ENCODE measurements at places on chromosomes 11 and 22.

DNA sequence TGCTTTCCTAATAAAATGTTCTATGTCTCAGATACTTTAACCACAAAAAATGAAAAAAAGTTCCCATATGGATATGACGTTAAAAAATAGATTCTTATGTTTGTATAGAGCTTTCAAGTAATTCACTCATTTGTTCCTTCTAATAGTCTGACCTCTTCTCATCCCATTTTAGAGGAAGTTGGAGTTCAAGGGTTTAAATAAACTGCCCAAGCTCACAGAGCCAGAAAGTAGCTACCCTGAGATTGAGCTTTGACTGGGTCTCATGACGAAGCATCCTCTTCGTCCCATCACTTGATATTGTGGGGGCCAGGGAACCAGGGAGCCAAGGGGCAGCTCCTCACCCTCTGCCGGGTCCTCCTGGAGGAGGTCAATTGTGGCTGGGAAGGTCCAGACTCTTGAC is 116.3 kb downstream of the CCDC81 start:
- DNase-seq, result no peak

DNA sequence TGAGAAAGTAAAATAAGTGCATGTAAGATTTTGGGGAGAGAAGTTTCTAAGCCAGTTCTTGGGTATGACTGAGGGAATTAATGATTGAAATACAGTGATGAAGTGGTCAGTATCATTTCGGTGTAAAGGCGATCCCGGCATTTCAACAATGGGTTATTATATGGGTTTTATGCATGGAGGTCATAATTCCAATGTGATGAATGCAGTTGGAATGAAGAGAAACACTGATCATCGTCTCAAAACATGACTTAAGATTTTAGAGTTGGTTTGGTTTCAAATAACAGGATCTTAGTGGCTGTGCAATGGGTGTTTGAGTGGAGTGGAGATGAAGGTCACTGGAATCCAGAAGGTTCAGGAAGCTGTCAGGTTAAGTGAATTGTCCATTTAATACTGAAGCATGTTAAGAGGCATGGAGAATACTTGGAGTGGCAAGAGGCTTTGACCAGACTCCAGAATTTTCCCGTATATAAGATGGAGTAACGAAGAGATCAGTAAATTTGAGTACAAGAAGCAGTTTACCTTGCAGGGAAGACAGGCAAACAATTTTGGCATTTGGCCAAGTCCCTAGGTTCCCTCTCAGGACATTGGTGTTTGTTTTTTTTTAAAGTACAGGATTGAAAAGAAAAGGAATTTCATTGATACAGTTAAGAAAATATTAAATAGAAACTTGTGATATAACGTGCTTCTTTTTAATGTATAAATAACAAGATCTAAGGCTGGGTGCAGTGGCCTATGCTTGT is 96.4 kb upstream of the BIRC3 start:
- no peak for DNase-seq

- DNase-seq, result no peak
Observed at GRCh38 chr11:3093281-3094191, 36.3 kb upstream of the CARS1 start.

DNA sequence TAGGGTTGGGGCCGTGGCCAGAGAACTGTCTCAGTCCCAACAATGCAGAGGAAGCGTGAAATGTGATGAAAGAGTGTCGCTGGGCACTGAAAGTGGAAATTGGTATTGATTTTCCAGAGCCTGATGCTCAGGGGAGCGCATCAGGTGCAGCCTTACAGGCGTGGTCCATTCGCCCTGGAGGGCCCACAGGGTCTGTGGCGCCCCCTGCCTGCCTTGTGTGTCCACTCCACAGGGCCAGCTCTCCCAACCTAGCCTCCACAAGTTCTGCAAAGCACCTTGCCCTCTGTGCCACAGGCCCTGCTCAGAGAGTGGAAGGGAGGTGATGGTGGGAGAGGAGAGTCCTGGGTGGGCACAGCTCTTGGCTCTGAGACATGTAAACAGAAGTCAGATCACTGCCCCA is 54.9 kb upstream of the LMO1 start:
- DNase-seq, result peak; percentile 54

DNA sequence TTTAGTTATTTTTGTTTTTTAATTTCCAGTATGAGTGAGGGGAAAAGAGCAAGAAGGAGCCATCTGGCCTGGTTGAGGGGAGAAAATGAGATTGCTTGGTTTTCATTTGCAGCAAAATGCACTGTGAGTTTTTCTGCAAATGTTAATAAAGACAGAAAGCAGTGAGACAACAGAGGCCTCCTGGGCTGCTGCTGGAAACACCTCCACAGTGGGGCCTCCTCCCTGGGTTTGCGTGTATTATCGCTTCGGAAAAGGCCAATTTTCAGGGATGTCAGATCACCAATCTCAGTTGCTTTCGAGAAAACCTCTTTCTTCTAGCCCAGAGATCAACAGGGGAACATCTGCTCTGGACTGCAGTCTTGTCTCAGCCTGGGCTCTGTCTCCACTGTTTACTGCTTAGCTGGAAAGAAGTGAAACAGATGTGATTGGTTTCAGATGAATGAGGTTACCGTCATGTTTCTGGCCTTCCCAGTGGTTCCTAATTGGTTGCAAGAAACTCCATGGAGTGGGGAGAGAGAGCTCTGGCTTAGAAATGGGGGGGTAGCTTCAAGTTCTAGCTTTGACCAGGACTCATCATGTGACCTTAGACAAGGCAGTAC is 17.3 kb downstream of the TSPAN18 start:
- DNase-seq, result no peak

DNA sequence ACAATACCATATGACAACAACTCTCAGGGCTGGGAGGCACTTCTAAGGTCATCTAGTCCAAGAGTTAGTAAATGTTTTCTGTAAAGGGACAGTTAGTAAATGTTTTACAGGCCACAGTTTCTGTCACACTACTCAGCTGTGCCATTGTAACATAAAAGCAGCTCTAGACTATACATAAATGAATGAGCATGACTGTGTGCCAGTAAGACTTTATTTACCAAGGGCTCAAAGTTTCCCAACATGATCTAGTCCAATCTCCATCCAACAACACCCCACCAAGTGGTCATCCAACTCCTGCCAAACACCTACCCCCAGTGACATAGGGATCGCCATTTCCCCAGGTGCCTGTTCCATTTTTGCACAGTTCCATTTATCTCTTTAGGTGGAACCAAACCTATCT is 12.1 kb downstream of the SERGEF start:
- DNase-seq, result no peak

DNA sequence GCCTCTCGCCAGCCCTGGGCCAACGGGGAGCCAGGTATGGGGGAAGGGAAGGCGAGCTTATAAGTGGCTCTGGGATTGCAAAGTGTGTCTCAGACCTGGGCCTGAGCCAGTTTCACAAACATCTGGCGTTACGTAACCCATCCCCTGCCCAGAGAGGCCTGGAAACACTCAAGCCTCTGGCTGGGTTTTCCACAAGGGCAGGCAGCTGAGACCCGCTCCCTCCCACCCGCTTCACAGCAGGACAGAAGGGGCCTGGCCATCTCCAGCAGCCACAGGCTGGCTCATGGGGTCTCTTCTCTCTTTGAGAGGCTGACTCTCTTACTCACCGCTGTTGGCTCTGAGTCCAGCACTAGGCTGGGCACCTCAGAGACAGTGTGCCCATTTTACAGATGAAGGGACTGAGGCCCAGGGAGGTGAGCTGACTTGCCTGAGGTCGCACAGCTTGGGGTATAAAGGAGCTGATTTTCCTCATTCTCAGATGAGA is 44.5 kb downstream of the TRIOBP start:
- no peak for DNase-seq

Data from NCI-H1436 (cell line).